ENCODE measurements at places on chromosomes 7 and 10.

DNA sequence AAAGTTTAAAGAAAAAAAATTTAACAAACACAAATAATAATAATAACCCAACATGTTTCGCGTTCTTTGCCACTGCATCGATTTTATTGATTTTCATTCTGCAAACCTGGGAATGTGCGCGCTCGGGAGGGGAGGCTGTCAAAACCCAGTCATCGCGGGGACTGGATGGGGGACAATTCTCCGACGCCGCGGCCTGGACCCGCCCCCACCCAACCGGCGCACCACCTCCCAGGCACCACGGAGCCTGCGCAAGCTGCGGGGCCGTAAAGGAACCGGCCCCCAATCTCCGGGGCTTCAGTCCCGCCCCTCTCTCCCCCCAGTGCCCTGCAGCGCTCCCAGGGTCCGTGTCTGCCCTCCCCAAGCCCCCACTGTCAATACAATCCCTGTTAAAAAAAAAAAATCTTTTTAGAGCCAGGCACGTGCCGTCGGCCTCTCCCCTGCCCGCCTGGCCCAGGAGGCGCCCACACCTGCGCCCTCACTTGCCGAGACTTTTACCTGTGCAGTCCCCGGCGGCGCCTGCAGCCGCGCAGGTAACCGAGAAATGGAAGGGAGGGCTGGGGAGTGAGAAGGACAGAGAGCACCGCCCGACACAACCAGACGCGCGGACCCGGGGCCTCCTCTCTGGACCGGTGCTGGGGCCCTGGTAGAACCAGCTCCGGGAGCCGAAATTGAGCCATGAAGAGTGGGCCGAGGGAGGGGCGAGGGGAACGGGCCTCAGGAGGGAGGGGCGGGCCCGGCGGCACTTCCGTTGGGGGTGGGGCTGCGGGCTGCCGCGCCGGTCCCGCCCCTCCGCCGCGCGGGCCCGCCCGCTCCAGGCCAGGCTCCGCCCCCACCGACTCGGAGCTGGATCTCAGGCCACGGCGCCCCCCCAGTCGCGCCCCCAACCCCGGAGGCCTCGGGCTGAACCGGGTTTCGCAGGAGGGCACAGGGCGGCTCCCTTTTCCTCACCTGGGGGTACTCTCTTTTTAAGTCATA is 7.6 kb upstream of the ZNF503 start:
- DNase-seq, result peak; percentile 54

- no peak for DNase-seq
These were observed 17.7 kb upstream of the FXYD4 start for GRCh38 chr10:43353495-43354329.

GRCh38 chr10:128498378-128498730 is 372.1 kb upstream of the MKI67 start:
- DNase-seq, result no peak

DNA sequence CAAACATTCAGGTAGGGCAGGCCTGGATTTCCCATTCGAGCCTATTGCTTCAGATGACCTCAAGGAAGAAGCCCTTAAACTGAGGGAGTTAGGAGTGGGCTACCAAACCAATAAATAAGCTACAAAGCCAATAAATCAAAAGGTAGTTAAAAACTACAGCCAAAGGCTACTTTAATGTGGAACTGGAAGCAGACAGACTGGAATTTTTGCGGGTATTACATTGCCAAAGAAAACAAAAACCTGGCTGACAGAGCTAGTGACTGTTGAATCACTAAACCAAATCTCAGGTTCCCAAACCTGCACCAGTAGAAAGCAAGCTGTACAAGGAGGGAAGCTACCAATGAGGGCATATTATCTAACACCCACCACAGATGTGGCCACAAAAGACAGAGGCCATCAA is 315.6 kb downstream of the GRM8 start:
- DNase-seq, result no peak

DNA sequence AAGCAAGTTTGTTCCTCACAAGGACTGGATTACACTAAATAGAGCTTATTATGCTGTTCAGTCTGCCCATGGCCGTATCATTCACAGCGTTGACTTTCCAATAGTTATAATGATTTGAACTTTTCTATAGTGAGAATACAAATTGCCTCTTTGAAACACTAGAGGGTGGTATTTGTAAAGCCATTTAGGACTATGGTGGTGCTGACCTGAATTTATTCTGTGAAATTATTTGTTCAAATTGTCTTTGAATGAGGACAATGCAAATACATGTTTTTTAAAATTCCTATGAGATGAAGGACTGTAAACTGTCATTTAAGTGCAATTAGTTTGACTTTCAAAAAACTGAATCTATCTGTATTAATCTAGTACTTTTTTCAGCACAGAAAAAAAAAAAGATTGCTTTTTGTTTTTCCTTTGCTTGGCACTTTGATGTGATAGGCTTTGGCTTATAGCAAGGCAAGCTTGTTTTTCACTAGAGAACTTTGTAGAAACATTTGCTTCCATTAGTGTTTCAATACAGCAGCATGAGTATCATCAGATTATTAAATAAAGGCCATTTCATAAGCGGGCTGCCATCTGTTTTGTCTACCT is 122.7 kb upstream of the TMEM229A start:
- peak; percentile 27 for DNase-seq

- no peak for DNase-seq
These were observed 28.2 kb upstream of the BMS1 start for GRCh38 chr10:42754155-42755027.

- DNase-seq, result peak; percentile 80
These were observed 4.8 kb downstream of the AKAP9 start for GRCh38 chr7:91945476-91945875.

DNA sequence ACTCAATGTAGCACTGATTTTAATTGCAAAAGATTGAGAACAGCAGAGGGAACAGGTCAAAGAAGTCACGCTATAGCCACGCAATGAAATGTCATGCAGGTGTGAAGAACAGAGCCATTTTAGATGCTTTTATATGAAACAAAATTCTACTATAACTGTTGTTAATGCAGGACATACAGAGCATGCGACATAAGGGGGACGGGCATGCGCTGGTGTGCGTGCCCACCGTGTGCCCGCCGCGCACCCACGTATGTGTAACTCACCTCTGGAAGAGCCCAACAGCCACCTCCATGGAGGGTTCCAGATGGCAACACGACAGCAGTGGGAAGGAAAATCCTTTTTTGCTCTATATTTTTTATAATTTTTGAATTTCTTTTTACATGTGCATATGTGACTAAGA is 410.0 kb upstream of the RNF32 start:
- DNase-seq, result no peak

GRCh38 chr7:46848311-46848710 is 733.6 kb downstream of the TNS3 start:
- no peak for DNase-seq

DNA sequence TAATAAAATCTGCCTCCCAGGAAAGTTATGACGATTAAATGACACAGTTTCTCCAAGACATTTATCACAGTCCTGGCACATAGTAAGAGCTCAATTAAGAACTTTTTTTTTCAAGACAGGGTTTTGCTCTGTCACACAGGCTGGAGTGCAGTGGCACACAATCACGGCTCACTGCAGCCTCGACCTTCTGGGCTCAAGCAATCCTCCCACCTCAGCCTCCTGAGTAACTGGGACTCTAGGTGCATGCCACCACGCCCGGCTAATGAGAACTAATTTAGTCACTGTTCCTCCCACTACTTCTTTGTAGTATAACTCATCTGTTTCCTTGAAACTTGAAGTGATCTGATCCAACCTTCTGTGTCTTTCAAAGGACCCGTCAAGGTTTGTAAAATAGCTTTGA is 42.2 kb upstream of the MXI1 start:
- no peak for DNase-seq

- DNase-seq, result no peak
These were observed 539.7 kb upstream of the KCND2 start for GRCh38 chr7:119733127-119733879.

- no peak for DNase-seq
These were observed 11.3 kb downstream of the PPP1R3C start for GRCh38 chr10:91621483-91622113.

GRCh38 chr7:10708447-10708846 is 265.2 kb upstream of the PHF14 start:
- no peak for DNase-seq

- DNase-seq, result no peak
These were observed 8.6 kb downstream of the ZNF467 start for GRCh38 chr7:149764481-149765398.

DNA sequence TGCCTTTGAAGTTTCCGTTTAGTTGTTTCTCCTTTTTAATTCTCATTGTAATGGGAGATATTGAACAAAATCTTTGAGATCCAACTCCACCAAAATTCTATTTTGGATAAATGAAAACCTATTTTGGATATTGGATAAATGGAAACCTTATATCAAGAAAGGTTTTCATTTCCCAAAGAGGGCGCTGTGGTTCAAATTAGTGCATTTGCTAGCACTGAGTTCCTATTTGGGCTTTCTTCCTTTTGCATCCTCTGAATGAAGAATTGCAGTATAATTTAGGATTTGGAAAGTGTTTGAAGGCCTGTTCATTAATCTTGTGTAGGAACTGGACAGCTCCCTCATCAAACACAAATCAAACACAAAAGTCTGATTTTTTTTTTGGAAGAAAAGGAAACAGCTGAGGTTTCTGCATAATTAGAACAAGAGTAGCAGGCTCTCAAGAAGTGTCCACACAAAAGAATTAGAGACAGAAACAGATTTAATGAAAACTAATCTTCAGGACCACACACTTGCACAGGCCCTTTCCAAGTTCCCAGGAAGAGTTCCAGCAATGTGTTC is 80.8 kb upstream of the KLF14 start:
- peak; percentile 52 for DNase-seq

DNA sequence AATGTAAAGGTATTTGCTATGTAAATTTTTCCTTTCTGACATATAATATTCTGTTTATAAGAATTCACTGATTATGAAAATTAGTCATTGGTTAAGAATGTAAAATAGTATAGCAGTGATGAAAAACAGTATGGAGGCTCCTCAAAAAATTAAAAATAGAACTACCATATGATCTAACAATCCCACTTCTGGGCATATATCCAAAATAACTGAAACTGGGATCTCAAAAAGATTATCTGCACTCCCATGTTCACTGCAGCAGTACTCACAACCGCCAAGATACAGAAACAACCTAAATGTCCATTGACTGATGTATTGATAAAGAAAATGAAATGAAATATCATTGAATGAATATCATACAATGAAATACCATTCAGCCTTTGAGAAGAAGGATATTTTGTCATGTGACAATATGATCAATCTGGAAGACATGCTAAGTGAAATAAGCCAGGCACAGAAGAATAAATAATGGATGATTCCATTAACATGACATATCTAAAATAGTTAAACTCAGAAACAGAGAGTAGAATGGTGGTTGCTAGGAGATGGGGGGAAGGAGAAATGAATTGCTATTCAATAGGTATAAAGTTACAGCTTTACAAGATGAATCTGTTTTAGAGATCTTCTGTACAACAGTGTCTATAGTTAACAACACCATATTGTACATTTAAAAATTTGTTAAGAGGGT is 14.0 kb downstream of the C10orf88 start:
- peak; percentile 22 for DNase-seq

- no peak for DNase-seq
These were observed 1005.3 kb upstream of the POT1 start for GRCh38 chr7:125934955-125935354.

GRCh38 chr7:26681819-26682418 is 182.5 kb downstream of the SKAP2 start:
- DNase-seq, result peak; percentile 19

GRCh38 chr10:3812141-3812540 is 27.1 kb upstream of the KLF6 start:
- DNase-seq, result no peak

DNA sequence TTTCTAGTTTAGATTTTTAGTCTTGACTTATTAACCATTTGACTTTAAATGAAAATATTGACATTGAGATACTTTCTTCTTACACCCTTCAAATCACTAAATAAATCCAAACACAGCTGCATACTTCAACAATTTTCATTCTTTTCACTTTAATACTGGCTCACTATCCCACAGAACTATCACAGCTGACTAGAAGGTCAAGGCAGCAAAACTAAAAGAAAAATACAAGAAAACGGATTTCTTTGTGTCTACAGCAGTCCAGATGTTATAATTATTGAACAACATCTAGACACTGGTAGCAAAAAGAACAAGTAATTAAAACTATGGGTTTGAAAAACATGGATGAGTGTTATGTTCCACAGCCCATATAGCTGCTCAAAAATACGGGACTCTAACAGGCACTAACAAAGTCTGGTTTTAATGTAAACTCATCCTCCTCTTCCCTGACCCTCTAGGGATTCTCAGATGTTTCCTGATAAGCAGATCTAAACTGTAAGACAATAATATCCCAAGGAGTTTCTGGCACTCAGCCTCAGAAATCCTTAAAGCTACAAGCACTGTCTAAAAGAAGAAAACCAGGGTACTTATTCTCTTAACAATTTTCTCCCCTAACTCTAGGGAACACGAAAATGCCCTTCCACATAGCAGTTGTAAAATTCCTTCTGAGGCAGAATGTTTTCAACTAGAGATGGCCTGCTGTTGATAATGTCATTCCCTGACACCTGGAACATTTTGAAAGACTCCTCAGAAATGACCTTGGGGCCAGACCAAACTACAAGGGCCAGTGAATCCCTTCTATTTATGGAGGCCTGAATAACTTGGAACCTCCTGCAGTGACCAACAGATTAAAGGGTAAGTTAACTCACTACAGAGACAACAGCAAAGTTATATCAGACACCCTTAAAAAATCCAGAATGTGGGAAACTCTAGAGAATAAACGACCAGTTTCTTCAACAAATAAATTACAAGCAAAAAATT is 12.8 kb downstream of the DNMBP start:
- peak; percentile 20 for DNase-seq

DNA sequence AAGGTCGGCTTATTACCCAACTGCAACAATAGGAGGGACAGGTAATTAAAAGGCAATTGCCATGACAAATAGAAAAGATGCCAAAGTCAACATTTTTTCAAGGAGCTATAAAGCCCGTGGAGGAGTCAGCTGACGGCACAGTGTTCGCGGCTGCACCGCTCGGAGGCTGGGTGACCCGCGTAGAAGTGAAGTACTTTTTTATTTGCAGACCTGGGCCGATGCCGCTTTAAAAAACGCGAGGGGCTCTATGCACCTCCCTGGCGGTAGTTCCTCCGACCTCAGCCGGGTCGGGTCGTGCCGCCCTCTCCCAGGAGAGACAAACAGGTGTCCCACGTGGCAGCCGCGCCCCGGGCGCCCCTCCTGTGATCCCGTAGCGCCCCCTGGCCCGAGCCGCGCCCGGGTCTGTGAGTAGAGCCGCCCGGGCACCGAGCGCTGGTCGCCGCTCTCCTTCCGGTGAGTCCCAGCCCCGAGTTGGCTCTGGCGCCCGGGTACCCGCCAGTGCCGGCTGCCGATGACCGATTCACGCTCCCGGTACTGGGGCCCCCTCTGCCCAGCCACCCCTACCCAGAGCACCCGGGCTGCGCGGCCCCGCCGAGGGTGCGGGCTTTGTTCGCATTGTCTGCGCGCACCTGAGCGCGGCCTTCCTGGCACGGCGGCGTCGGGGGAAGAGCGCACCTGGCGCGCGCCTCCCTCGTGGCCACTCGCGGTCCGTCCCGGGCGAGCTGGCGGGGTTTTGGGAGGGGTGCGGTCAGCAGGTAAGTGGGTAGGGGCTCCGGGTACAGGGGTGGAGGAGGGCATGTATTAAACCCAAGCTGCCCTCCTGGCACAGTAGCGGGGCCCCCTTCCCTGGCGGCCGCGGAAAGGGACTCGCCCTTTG is at the start of gene VWA2:
VWA2 (plus strand) TSS at position 138 of the 877 bp plus-strand sequence. CDS start 9,460 bp downstream, outside the sequence.
- DNase-seq, result no peak

Measured in AG10803 (cell line).